Jurkat, Clone E6-1 (cell line): ENCODE measurements at places on chromosomes 6 and 20.

DNA sequence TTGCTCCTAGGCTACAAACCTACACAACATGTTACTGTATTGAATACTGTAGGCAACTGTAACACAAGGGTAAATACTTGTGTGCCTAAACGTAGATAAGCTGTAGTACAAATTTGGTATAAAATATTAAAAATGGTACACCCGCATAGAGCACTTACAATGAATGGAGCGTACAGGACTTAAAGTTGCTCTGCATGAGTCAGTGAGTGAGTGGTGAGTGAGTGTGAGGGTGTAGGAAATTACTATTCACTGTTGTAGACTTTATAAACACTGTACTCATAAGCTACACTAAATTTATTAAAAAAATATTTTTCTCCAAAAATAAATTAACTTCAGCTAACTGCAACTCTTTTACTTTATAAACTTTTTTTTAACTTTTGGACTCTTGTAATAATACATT, 391.6 kb downstream of the ADGRB3 start:
- no peak for DNase-seq

DNA sequence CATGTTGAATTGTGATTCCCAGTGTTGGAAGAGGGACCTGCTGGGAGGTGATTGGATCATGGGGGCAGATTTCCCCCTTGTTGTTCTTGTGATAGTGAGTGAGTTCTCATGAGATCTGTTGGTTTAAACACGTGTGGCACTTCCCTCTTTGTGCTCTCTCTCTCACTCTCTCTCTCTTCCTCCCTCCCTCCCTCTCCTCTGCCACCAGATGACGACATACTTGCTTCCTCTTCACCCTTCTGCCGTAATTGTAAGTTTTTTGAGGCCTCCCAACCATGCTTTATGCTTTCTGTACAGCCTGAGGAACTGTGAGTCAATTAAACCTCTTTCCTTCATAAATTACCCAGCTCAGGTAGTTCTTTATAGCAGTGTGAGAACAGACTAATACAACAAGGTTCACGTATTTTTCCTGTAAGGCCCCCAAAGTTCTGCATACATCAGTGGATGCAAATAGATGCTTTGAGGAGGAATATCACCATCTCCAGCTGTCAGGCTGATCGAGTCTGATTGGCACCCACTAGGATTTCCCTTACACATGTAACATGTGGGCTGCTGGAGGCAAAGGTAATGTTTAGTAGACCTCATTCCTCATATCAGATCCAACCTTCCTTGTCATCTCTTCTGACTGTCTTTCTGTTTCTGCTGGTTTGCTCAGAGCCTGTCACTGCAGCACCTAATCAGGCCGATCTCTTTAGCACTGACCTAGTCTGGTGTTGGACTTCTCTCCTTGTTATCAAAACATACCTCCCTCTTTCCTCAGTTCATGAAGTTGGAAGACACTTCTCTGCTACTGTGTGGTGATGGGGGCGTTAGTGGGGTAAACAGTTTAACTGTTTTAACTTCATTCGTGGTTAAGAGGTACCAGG, 54.3 kb upstream of the BACH2 start:
- DNase-seq, result peak; percentile 72

DNA sequence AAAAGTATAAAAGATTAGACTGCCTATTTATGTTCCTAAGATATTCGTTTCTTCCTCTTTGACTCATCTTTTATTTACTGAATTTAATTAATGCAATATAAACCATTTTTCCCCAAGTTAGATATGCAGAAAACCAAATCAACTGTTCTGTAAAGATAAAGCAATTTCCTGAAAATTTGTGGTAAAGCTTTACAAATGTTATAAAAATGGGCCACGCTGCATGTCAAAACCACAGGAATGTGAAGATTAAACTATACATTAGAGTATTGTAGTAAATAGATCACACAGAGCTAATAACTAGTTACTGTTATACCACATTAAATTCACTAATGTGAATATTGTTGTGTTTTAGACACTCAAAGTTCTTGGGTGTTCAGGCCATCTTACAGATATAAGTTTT, 83.4 kb downstream of the OPN5 start:
- DNase-seq, result no peak

GRCh38 chr6:110596354-110596753, 119.9 kb upstream of the SLC22A16 start:
- DNase-seq, result no peak

DNA sequence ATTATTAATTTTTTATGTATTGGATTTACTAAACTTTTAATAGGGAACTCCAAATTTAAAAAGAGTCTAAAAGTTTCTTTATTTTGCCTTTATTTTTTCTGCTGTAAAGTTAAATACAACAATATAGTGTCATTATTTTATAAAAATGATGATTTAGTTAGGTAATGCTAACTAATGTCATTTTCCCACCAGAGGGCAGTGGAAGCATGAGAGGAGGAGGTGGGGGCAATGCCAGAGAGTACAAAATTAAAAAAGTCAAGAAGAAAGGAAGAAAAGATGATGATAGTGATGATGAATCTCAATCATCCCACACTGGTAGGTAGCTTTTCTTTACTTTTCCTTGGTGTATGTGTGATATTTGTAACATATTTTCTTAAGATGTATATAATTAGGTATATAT, 20.2 kb upstream of the FHL5 start:
- no peak for DNase-seq

DNA sequence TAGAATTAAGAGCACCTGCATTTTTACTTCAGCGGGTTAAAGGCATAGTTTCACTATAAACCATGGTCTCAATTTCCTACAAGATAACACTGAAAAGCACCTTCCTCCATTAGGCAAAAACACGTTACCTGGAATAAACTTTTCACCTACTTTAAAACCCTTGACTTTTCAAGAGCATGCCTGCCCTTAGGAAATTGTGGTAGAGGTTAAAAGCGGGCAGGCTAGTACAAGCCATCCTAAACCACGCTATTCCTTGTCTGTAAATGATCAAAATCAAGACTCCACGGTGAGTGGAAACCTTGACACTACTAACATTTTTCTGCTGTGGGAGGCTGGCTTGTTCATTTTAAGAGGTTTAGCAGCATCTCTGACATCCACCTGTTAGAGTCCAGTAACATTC, 43.9 kb downstream of the NR2E1 start:
- no peak for DNase-seq
